ENCODE measurements at places on chromosomes 5 and 9.
A peak's percentile ranks its signal among the peaks of the same experiment; 100 is the strongest.

- DNase-seq = no peak
- H3K36me3 ChIP-seq = no peaks in the 10 kb centered on the region
- H3K4me3 ChIP-seq = no peak overlapping the region
- no peak overlapping the region for H3K27ac ChIP-seq
- H3K4me1 ChIP-seq = no peaks in the 10 kb centered on the region
Observed at GRCh38 chr5:110884005-110884404, 145.2 kb downstream of the SLC25A46 start.

DNA sequence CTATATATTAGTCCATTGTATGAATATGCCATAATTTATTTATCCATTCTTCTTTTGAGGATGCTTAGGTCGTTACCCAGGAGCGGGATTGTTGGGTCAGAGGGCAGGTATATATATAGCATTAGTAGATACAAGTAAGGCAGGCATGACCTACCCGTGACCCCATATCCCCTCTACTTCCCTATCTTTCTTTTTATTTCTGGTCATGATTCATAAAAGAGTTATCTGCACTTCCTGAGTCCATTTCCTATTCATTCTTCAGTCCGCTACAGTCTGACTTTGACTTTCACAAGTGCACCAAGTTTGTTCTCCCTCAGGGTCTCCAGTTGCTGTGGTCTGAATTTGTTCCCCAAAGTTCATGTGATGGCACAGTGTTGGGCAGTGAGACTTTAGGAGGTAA is 6.9 kb downstream of the RHOBTB3 start:
- H3K27ac ChIP-seq = no peak overlapping the region
- no peaks in the 10 kb centered on the region for H3K27me3 ChIP-seq
- H3K4me1 ChIP-seq = peaks cover 3% of the 10 kb centered on the region
- no peak for DNase-seq
- H3K36me3 ChIP-seq = no peaks in the 10 kb centered on the region

DNA sequence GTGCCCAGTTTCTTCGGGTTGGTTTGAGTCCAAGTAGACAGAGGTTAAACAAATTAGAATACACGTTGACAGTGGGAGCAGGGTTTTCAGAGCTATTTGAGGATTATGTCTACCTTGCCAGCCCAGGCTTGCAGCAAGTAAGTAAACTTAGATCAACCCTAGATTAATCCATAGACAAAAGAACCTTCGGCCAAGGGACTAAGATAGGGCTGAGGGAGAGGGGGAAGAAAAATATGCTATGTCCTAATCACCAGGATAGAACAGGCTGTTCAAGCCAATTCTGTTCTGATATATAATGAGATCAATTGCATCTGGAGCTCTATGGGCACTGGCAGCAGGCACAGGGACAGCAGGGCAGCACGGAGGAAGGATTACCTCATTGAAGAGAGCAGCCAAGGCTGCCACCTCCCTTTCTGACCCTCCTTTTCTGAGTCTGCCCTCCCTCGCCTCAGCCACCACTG is 377.7 kb downstream of the PIK3R1 start:
- H3K36me3 ChIP-seq = no peaks in the 10 kb centered on the region
- no peaks in the 10 kb centered on the region for H3K4me1 ChIP-seq
- H3K27ac ChIP-seq = no peak overlapping the region
- no peak overlapping the region for H3K4me3 ChIP-seq

DNA sequence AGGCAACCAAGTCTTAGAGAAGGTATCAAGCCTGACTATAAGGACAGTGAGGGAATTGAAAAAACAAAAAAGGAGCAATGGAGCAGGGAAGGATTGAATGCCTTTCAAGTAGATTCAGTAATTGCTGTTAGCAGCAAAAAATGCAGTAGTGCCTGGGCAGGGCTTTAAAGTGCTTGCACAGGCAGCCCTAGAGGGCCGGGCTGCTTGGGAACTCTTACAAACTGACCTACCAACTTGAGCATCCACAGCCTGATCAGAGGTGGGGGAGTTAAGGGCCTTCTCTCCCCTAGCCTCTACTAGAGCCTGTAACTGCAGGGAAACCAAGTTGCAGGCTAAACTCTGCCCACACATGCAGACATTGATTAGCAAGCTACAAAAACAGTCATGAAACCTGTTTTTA is 19.4 kb downstream of the FXN start:
- H3K27me3 ChIP-seq = no peaks in the 10 kb centered on the region
- peak; percentile 53 for DNase-seq
- H3K4me1 ChIP-seq = no peaks in the 10 kb centered on the region

DNA sequence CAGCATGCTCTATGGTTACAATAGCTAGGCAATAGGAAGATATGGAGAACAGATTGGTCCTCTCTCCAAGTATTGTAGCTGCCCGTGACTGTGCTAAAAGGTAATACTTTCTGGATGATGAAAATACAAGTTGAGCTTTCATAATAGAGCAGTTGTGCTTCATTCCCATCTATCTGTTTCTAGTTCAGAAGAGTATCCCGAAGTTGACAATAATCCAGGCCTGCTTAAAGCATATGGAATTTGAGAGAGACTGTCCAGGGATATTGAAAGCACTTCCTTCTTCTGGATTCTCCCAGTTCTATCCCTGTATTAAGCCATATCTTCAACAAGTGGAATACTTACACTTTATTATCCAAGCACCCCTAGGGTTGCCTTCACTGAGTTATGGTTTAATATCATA is 350.4 kb downstream of the EFNA5 start:
- no peaks in the 10 kb centered on the region for H3K27me3 ChIP-seq
- H3K36me3 ChIP-seq = no peaks in the 10 kb centered on the region
- H3K4me1 ChIP-seq = no peaks in the 10 kb centered on the region

DNA sequence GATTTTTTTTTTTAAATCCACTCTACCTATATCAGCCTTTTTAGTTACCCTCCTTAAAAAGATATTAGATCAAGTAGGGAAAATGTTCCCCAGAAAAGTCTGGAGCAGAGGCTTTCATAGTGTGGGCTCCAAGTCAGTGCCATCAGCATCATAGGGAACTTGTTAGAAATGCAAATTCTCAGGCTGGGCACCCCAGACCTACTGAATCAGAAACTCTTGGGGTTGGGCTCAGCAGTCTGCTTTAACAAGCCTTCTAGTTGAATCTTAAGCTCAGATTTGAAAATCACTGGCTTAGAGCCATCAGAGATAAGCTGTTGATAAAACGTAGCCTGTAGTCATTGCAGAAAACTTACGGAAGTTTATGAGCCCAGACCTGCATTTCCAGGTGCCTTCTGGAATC is 140.1 kb downstream of the TMEM38B start:
- no peak overlapping the region for H3K27ac ChIP-seq
- no peak overlapping the region for H3K4me3 ChIP-seq
- no peak for DNase-seq
- H3K36me3 ChIP-seq = no peaks in the 10 kb centered on the region
- no peaks in the 10 kb centered on the region for H3K4me1 ChIP-seq

GRCh38 chr9:77595426-77596095 is 52.6 kb downstream of the GNA14 start:
- peaks cover 13% of the 10 kb centered on the region for H3K4me1 ChIP-seq
- DNase-seq = no peak
- no peaks in the 10 kb centered on the region for H3K36me3 ChIP-seq
- H3K27ac ChIP-seq = no peak overlapping the region

- DNase-seq = no peak
- H3K4me1 ChIP-seq = no peaks in the 10 kb centered on the region
- H3K36me3 ChIP-seq = no peaks in the 10 kb centered on the region
- no peak overlapping the region for H3K4me3 ChIP-seq
- no peaks in the 10 kb centered on the region for H3K27me3 ChIP-seq
Observed at GRCh38 chr9:120152295-120152694, 427.7 kb downstream of the CDK5RAP2 start.

DNA sequence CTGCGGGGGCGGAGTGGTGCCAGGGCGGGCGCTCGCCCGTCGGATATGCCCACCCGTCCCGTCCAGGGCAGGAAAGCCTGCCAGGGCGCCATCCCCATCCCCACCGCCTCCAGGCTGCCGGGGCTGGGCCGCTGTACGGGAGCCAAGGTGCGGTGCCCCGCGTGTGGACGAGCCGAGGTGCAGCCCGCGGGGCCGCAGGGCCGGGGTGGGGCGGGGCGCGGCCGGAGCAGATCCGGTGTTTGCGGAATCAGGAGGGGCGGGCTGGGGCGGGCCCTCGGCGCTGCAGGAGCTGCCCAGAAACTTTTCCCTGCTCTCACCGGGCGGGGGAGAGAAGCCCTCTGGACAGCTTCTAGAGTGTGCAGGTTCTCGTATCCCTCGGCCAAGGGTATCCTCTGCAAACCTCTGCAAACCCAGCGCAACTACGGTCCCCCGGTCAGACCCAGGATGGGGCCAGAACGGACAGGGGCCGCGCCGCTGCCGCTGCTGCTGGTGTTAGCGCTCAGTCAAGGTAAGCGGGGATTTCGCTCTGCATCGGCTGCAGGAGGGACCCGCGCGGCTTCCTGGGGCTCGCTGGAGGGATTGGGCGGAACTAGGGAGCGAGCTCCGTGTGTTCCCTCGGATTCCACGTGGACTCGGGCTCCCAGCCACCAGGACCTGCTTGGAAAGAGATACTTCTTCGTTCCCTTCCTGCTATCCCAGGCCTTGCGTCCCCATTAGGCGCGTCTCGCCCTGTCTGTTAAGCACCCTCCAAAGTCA is at the start of gene ITGA2:
Gene ITGA2 (plus strand): TSS at position 328 of the 756 bp plus-strand sequence. CDS start 117 bp downstream, at position 445.
- H3K4me1 ChIP-seq = peaks cover 4% of the 10 kb centered on the region
- no peaks in the 10 kb centered on the region for H3K27me3 ChIP-seq
- peak within 1 kb of the TSS; percentile 77 for H3K4me3 ChIP-seq

GRCh38 chr5:132510076-132510475 is 19.5 kb upstream of the IRF1 start:
- no peaks in the 10 kb centered on the region for H3K36me3 ChIP-seq
- no peak overlapping the region for H3K27ac ChIP-seq
- H3K4me3 ChIP-seq = no peak overlapping the region
- no peaks in the 10 kb centered on the region for H3K27me3 ChIP-seq

GRCh38 chr5:37501152-37501551 is 122.0 kb downstream of the WDR70 start:
- no peaks in the 10 kb centered on the region for H3K27me3 ChIP-seq
- no peak for DNase-seq
- no peak overlapping the region for H3K4me3 ChIP-seq
- H3K27ac ChIP-seq = no peak overlapping the region

- H3K4me3 ChIP-seq = no peak overlapping the region
- peak; percentile 88 for DNase-seq
- peaks cover 61% of the 10 kb centered on the region for H3K4me1 ChIP-seq
- H3K27ac ChIP-seq = peak overlapping the region; percentile 71
Observed at GRCh38 chr9:136564379-136564988, 18.6 kb upstream of the NOTCH1 start.

DNA sequence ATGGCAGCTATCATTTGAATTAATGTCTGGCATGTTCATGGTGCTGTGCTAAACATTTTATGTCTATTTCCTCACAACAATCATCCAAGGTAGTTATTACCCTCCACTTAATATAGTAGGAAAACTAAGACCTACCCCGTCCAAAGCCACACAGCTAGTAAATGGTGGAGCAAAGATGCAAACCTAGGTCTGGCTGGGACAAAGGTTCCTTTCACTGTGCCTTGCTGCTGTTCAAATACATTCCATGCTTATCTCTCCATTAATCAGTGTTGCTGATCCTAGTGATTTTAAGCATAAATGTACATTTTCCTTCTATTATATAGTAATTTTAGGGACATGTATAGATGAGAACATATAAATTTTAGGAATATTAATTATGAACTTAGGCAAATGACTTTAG is 38.7 kb downstream of the CCDC125 start:
- DNase-seq = no peak
- H3K4me1 ChIP-seq = no peaks in the 10 kb centered on the region
- H3K36me3 ChIP-seq = peaks cover 4% of the 10 kb centered on the region
- H3K4me3 ChIP-seq = no peak overlapping the region
- H3K27me3 ChIP-seq = no peaks in the 10 kb centered on the region

- H3K27me3 ChIP-seq = no peaks in the 10 kb centered on the region
- H3K27ac ChIP-seq = no peak overlapping the region
- H3K36me3 ChIP-seq = no peaks in the 10 kb centered on the region
- no peak for DNase-seq
Observed at GRCh38 chr5:44199408-44199807, 189.8 kb downstream of the FGF10 start.

- no peak for DNase-seq
- no peaks in the 10 kb centered on the region for H3K4me1 ChIP-seq
Observed at GRCh38 chr5:1824109-1824821, 23.1 kb downstream of the NDUFS6 start.

DNA sequence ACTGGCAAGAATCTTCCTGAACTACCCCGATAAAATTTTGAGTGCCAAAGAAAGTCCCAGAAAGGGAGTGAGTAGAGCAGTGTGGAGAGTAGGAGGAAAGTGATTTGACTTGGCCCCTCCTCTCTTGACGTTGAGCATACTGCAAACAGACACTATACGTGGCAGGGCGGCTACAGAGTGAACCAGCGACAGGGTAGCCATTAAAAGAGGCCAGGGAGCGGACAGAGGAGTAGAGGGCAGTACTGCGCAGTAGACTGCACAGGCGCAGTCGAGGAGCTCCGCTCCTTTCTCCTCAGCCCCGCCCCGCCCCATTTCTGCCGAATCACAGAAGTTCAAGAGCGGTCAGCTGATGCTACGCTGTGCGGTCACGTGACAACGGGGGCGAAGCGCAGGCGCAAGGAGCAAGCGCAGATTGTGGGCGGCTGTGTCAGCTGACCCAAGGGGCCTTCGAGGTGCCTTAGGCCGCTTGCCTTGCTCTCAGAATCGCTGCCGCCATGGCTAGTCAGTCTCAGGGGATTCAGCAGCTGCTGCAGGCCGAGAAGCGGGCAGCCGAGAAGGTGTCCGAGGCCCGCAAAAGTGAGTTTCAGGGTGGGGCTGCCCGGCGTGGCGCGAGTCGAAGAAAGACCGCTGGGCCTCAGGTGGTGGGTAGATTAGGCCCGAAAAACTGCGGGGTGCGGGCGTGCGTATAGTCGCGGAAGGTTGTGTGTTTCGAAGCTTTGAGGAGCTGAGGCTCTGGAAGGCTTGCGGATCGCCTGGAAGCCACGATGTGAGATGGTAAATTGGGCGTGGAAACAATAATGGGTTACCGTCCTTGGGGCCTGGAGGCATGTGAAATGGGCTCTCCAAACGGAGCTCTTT is at the start of gene ATP6V1G1:
Gene ATP6V1G1 (plus strand): TSS at position 425 of the 858 bp plus-strand sequence. CDS start 70 bp downstream, at position 495.
- peaks cover 3% of the 10 kb centered on the region for H3K36me3 ChIP-seq
- peaks cover 48% of the 10 kb centered on the region for H3K4me1 ChIP-seq
- H3K27ac ChIP-seq = peak within 1 kb of the TSS; percentile 90

DNA sequence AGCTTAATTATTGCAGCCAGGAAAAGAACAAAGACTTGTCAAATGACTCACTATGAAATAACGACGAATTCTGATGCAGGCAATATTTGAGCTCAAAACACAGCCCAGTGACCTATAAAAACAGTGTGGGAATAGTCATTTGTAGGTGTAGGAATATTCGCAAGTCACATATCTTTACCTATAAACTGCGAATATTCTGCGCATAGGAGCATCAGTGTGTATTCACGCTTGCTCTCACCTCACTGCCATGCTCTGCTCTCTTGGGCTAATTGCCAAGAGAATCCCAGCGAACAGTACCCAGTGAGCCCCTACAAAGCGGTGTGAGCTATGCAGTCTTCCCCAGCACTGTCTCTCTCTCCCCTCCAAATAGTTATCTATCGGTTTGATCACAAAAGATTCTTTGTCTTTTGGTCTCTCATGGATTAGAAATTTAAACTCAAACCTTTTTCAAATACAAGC is 74.2 kb downstream of the ST8SIA4 start:
- no peaks in the 10 kb centered on the region for H3K27me3 ChIP-seq
- no peak for DNase-seq
- no peak overlapping the region for H3K4me3 ChIP-seq
- H3K4me1 ChIP-seq = no peaks in the 10 kb centered on the region
- no peaks in the 10 kb centered on the region for H3K36me3 ChIP-seq

- peak overlapping the region; percentile 27 for H3K27ac ChIP-seq
- no peaks in the 10 kb centered on the region for H3K27me3 ChIP-seq
- no peak for DNase-seq
- H3K4me1 ChIP-seq = no peaks in the 10 kb centered on the region
- no peaks in the 10 kb centered on the region for H3K36me3 ChIP-seq
- no peak overlapping the region for H3K4me3 ChIP-seq
Observed at GRCh38 chr5:15718421-15719179, 218.6 kb downstream of the FBXL7 start.
